ENCODE measurements at places on chromosomes 16 and 17.

GRCh38 chr16:58038219-58038641, 12.7 kb downstream of the MMP15 start:
- DNase-seq, result no peak

GRCh38 chr17:59631276-59631675, 11.6 kb downstream of the CLTC start:
- no peak for DNase-seq

DNA sequence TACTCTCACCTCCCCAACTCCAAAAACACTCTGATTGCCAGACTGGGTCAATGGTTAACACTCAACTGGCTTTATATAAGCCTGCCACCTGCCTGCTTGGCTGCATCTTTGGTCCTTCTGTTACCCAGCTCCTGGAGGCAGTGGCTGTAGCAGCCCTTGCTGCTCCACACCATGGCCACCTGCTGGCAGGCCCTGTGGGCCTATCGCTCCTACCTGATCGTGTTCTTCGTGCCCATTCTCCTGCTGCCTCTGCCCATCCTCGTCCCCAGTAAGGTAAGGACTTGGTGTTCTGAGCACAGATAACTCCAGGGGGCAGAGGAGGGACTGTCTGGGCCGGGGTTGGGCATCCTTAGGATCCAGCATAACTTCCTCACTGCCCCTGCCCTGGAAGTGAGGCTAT, at the start of gene SLC13A2:
SLC13A2 (plus strand) TSS at position 103 of the 400 bp plus-strand sequence; CDS start at position 172, 69 bp downstream.
- no peak for DNase-seq

- no peak for DNase-seq
Measured at GRCh38 chr17:50690887-50691549, 16.7 kb downstream of the ANKRD40 start.

- no peak for DNase-seq
Measured at GRCh38 chr16:59385491-59385890, 651.4 kb upstream of the GOT2 start.

GRCh38 chr17:69198238-69198637, 30.4 kb downstream of the ABCA10 start:
- no peak for DNase-seq

DNA sequence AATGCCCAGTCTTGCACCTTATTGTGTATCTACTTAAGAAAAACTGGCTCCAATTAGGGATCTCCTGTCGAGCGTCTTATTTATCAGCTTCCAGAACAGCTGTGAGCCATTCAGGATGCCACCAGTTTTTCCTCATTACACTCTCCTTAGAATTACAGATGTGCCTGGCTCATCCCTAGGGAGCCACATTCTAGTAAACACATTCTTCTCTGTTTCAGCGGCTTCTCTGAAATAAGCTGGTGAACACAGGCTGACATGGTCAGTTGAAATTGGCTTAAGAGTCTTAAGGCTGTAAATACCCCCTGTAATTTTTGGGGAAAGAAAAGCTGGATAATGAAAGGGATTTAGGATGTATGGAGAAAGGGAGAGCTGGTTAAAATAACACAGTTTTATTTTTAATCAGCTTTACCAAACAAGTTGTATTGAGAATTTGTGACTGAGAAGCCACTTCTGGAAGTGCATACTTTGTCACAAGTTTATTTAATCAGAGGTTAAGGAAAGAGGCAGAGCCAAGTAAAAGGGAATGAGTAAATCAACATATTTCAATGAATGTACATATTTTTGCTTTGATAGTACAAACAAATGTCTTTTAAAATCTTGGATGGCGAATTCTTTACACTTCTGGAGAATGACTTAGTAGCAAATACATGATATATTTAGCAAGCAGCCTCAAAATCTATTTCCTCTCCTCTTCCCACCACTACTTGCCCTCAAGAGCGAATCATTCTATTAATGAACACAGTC, 562.0 kb upstream of the GOT2 start:
- DNase-seq, result no peak

GRCh38 chr16:25210758-25211157, 6.0 kb upstream of the AQP8 start:
- DNase-seq, result no peak

DNA sequence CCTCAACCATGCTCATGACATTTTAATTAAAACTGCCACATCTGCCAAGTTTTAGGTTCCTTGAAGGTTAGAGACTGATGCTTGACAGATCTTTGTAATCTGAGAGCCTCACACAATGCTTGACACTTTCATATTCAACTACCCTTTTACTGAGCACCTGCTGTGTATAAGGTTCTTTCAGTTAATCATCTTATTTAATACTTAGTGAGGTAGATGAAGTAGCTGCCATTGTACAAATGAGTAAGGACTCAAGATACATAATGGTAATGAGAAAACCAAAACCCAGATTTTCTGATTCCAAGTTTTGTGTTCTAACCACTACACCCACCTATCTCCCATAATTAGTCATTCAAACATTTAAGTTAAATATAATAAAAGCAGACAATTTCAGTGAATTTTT, 35.4 kb upstream of the ARL6IP1 start:
- DNase-seq, result no peak

DNA sequence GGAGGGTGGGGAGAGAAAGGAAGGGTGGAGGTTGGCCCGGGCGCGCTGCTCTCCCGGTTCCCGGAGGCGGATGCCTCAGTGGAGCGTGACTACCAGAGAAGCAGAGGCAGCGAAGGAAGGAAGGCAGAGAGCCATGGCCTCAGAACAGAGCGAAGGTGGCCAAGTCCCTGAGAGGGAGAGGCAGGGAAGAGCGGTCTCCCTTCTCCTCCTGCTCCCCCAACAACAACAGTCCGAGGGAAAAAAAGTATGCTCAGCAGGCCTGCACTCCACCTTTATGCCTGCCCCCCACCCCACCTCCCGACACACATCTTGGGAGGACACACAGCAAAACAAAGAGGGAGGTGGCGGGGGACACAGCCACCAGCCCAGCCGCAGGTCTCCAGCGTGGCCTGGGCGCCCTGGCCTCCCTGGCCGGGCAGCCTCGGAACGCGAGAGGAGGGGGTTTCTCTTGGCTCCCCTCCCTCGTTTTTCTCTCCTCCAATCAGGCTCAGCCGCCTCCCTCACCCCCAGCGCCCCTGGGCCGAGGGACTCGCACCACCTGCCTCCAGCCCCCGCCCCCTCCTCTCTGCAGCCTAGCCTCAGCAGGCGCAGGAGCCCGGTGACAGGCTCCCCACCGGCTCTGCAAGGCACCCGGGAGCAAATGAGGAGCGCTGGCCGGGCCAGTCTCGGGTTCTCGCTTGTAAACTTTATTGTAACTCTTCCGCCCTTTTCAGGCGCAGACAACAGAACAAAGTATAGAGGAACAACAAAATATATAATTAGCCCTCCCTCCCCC, 1.1 kb upstream of the HOXB7 start:
- DNase-seq, result no peak

DNA sequence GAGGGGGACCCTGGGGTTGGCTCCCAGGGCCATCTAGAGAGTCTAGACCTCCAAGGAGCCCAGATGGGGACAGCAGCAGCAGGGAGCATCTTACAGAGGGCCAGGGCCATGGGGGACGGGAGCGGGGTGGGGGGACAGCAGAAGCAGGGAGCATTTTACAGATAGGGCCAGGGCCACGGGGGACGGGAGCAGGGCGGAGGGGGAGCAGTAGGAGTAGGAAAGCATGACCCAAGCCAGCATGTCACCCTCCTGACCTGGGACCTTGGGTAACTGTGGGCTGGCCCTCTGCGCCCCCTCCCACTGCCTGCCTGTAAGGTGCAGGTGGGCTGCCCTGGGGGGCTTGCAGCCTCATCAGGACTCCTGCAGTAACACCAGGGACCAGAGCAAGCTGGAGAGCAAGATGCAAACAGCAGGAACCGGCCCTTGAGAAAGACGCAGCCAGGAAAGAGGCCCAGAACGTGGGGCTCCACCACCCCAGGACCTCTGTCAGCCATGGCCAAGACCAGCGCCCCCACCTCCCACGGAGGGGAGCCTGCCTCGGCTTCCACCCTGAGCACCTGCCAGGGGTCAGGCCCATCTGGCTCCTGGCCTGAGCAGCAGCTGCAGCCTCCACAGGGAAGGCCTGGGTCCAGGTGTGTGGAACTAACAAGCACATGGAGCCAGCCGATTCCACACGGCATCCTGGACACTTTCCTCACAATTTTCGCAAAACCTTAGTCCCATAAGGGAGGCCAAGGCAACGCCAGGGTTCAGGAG, 2.4 kb downstream of the ZNF598 start:
- no peak for DNase-seq

DNA sequence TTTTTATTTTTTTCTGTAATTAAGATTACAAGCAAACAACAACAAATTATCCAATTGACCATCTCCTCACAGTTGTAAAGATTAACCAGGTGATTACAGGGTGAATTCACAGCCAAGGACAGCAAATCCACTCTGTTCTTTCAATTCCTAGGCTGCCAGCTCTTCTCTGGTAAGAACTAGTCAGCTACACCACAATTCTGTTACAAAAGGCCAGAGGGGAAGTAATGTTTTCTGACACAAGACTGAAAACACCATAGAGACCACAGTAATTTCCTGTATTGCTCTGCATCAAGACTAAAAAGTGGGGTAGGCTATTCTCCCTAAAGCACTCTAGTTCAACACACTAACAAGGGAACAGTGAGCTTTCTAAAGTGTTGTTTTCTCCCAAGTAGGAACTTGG, 10.6 kb downstream of the CA10 start:
- DNase-seq, result no peak

- no peak for DNase-seq
Measured at GRCh38 chr16:25941800-25942499, 250.2 kb downstream of the HS3ST4 start.

DNA sequence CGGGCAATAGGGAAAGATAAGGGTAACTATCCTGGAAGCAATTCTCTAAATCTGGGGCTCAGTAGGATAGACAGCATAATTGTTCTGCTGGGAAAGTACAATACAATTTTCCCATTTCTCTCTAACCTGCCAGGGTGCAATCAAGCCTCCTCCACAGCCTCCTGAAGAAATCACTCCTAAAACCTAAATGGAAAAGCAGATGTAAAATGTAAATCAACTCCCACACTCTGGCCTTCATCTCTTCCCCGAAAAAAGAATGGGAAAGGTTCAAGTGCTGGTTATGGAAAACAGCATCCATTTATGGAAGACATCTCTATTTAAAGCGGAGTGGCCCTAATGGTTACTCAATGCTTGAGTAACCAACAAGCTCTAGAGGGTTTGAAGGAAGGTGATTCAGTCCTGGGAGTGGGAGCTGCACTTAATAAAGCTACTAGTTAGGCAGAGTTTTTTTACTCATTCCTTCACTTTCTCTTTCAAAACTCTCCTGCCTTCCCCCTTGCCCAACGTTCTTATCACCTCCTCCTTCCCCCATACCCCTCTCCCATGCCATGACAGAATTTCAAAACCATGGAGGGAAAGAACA, 5.1 kb downstream of the MMD start:
- no peak for DNase-seq

GRCh38 chr17:41547921-41548843, 20.1 kb upstream of the KRT19 start:
- DNase-seq, result no peak
